ENCODE measurements at places on chromosomes 1 and 21.

- DNase-seq = no peak
These were observed 73.1 kb upstream of the LRRN2 start for GRCh38 chr1:204758601-204759000.

DNA sequence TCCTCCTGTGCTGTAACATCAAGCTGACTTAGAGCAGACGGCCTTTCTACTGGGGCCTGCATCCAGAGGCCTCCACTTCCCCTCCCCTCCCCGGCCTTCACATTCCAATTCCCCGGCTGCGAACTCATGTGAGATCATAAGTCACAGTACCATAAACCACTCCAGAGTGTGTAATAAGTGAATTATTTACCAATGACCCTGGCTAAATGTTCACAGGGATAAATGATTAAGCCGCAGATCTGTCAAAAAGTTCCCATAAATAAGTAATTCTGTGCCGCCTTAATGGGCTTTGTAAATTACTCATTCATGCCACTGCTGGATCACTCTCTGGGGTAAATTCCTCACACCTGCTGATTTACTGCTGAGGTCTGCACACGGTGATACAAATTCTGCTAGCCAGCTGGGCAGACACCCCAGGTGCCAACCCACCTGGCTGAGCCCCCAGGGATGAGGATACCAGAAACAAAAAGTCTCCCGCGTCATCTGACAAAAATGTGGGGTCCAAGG lies 27.4 kb upstream of the KIRREL1 start:
- DNase-seq = no peak

- DNase-seq = no peak
These were observed 80.4 kb upstream of the LPGAT1 start for GRCh38 chr1:211910913-211911485.

GRCh38 chr1:78047106-78047505 lies 1.3 kb downstream of the GIPC2 start:
- DNase-seq = no peak

- DNase-seq = no peak
These were observed 188.2 kb upstream of the NFIA start for GRCh38 chr1:60894130-60894529.

- DNase-seq = peak; percentile 49
These were observed 76.3 kb downstream of the NPHP4 start for GRCh38 chr1:5915587-5916571.

GRCh38 chr1:107692580-107693345 lies 272.2 kb downstream of the VAV3 start:
- DNase-seq = no peak

DNA sequence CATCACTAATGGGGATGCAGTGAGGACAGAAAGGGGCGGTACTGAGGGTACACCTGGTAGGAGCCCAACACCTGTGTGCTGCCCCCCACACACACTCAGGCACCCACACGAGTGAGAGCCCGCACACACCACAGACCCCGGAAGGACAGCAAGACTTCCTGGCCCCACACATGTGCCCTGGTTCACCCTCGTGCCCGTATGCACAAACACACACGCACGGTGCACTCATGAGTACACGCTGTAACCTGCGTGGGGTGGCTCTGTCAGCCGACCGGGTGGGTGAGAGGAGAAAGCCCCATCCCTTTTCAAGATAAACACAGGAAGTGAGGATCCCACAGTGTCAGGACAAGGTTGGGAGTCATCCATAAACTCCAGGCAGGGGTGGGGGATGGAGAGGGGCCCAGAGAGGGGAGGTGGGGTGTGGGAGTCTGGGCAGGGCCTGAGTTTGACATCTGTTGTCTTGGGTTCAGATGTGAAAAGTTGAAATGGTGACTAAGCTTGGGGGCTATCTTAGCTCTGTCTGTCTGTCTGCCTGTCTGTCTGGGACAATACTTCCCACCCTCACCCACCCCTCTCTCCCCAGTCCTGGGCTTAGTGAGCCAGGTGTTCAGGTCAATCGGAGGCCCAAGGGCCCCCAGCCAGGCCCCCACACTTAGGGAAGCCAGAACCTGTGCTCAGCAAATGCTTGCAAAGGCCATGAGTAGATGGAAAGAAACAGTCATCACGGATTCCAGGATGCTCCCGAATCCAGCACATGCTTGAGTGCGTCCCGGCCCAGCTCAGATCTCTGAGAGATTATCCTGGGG lies 119.8 kb upstream of the ZBTB40 start:
- no peak for DNase-seq

Data from putamen (tissue), 1 donor.